ENCODE measurements at places on chromosomes 3 and 15.

GRCh38 chr15:50594311-50594710 lies 47.8 kb upstream of the USP50 start:
- no peak for DNase-seq

DNA sequence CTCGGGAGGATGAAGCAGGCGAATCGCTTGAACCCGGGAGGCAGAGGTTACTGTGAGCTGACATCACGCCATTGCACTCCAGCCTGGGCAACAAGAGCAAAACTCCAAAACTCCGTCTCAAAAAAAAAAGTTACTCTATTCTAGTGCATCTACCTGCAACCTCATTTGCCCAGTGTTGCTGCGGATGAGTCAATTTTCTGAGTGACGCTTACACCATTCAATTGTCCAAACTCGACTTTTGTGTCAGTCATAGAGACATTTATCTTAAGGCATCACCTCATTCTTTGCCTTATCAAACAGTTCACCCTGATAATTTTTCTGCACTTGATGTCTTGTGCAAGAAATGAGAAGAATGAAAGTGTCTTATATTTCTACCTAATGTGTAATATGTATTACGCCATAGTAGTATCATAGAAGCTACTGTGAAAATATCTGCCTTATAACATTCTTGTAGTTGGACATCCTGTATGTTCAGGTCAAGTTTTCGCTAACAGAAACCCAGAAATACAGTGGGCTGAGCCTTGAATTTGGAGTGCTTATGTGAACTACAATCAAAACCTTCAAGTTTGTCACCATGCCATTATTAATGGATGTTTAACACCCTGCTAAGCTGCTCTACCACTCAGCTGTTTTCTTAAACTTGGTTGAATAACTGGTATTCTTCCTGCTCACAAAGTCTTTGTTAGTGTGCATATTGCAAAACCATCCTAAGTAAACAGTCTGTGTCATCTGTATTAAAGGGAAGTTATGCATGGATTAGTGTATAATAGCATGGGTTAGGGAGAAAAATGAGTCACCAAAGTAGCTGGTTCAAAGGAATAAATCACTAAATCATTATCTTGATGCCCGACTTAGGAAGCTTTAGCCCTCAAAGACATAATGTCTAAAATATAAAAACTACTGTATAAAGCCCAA lies 531.0 kb upstream of the NR2F2 start:
- DNase-seq, result peak; percentile 73

DNA sequence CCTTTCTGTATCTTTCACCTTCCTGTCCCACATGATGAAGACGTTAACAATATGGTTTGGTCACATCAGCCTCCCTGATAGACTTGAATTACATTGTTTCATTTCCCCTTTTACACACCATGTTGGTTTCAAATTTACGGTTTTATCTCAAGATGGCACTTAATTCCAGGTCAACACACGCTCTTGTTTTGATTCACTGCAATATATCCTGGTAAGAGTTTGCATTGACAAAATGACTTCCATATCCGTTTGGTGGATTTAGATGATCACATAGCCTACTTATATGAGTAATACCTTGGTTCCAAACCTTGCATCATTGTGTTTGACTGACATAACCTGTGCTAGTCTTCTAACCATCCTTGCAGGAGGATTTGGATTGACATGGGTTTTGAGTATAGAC lies 499.4 kb downstream of the ROBO1 start:
- no peak for DNase-seq

- DNase-seq, result no peak
Observed at GRCh38 chr3:138031536-138031935, 21.6 kb downstream of the CLDN18 start.

DNA sequence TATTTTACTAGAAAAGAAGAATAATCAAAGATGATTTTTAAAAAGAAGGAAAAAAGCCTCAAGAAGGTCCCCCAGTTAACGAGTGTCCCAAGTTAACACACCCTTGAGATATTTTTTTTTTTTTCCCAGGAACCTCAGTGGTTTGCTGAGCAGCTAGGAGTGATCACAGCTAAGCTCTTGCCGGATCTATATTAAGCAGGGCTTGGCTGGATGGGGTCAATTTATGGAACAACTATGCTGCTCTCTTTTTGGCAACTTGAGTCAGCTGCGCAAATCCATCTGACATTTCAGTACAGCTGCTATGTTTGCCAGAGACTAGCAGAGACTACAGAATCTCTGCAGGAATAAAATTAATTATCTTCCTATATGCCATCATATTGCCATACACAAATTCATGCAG lies at the start of gene LMOD3:
TSS of gene LMOD3 (minus strand) at position 193 of the 400 bp plus-strand sequence. CDS start 209 bp downstream, outside the sequence.
- no peak for DNase-seq

DNA sequence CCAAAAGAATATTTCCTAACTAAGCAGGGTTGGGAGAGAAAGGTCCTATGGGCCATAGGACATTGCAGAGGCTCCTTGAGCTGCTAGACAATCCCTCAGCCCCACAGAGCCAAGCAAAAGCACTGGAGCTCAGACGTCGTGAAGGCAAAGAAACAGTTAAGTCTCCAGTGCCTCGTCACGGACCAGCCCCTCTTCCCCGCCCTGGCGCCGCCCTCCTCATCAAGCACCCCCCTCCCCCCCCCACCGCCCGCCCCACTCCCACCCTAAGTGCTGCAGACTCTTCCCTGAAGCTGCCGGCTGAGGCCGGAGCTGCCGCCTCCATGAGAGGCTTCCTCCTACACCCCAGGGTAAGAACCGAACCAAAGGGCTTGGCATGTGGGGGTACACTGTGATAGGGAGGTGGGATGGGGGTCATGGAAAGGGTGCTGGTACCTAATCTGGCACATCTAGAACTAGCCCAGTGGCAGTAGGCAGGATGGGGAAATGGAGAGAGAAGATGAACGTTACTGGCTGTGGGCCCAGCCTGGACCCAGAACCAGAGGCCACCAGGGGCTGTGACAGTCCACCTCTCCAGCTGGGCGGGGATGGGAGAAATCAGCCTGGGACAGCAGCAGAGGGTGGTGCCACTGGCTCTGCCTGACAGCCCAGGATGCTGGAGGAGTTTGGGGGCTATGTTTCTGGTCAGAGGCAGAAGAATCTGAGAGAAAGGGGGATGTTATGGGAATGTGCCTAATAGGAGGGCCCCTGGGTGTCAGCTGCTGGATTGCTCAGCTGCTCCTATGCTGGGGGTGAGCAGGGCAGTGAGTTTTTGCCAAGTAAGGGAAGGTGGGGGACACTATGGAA lies at the start of gene MAP1A:
TSS of gene MAP1A (plus strand) at position 255 of the 843 bp plus-strand sequence. CDS start 3,866 bp downstream, outside the sequence.
- DNase-seq, result no peak

DNA sequence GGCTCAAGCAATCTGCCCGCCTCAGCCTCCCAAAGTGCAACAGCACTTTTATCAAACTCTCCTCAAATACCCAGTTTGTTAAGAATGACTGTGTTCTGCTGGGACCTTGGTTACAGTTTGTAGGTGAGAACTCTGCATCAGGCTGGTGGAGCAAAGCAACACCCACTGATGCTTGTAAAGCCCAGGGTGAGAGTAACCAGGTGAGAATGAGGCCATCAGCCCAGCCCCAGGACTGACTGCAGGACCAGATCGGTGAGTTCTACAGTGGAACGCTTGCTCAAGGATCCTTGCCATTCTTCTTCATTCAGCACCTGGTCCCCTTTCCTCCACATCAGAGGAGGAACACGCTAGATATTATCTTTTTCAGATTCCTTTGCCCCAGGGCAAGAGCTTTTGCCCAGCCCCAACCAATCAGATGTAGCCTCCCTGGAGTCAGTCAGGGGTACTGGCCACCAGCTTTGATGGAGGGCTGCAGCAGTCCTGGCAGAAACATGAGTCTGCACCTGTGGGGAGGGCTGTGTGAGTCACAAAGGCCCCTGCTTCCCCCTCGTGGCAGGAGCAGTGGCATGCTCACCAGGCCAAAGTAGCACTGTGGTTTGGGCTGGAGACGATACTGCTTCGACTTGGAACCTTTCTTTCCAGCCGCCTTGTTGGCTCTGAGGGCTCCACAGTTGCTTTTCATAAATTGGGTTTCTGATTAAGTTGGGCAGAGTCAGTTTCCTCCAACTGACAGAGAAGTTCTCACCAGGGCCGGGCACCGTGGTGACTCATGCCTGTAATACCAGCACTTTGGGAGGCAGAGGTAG lies 3.5 kb upstream of the SHISA5 start:
- peak; percentile 79 for DNase-seq

GRCh38 chr15:43249236-43249635 lies 17.5 kb downstream of the TGM5 start:
- DNase-seq, result no peak

DNA sequence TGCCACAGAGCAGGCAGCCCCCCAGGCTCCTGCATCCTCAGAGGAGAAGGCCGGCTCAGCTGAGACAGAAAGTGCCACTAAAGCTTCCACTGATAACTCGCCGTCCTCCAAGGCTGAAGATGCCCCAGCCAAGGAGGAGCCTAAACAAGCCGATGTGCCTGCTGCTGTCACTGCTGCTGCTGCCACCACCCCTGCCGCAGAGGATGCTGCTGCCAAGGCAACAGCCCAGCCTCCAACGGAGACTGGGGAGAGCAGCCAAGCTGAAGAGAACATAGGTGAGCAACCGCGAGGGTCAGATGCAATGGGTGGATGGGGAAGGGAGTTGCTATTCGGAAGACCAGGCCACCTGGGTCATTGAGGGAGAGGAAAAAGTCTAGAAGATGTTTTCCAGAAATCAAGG lies 53.0 kb downstream of the GAP43 start:
- no peak for DNase-seq

- no peak for DNase-seq
Observed at GRCh38 chr15:31148297-31149087, 47.0 kb upstream of the TRPM1 start.

GRCh38 chr3:154398084-154398967 lies 31.7 kb downstream of the GPR149 start:
- DNase-seq, result no peak

GRCh38 chr3:46202535-46202934 lies 5.6 kb downstream of the CCR1 start:
- no peak for DNase-seq

DNA sequence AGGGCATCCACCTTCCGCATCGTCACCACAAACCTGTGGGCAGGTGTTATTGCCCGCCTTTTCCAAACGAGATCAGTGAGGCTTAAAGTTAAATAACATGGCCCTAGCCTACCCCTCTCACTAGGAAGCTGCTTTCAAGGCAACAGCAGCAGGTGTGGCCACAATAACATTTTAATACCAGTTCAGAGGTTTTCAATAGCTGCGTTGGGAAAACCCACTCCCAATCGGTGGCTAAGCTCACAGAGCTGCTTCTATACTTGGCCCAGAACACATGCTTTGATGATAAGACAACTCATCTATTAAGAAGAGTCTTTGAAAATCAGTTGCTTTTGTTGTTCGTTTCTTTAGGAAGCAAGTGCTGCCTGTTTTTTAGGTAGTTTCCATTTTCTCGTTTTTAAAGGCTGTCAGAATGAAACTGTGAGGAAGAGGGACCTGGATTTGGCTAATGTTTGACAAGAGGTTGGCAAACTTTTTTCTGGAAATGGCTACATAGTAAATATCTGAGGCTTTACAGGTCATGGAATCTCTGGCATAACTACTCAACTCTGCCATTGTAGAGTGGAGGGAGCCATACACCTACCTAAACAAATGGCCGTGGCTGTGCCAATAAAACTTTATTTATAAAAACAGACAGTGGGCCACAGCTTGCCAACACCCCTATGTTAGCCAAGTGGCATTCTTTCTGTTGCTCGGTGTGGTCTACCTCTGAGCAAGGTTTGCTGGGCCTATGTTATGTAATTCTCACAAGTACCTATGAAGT lies 179.6 kb downstream of the FEZF2 start:
- DNase-seq, result no peak

All from A549 (cell line).